ENCODE measurements at places on chromosomes 5 and 9.
A peak's percentile ranks its signal among the peaks of the same experiment; 100 is the strongest.

DNA sequence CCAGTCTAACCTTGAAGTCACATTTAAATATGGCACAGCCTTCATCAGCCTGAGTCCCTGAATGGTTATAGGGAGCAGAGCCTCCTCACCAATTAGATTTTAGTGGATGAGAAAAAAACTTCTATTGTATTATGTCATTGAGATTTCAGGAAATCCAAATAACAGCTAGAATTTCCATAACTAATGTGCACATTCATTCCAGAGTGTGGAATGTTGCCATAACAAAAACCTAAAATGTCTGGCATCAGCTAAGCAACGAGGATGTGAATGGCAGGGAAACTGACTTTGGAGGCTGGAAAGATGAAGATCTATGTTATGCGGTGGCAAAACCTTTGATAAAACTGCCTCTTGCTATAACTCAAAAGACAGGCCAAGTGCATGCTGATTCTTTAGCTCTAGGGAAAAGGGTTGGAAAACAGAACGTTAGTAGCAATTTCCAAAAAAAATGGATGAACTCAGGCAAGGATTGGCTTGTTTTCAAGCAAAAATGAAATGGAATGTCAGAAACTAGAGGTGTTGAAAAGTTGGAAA is 91.3 kb upstream of the NFIB start:
- no peak for DNase-seq

- peak; percentile 20 for DNase-seq
Measured at GRCh38 chr5:178995341-178995690, 196 bp upstream of the GRM6 start.

DNA sequence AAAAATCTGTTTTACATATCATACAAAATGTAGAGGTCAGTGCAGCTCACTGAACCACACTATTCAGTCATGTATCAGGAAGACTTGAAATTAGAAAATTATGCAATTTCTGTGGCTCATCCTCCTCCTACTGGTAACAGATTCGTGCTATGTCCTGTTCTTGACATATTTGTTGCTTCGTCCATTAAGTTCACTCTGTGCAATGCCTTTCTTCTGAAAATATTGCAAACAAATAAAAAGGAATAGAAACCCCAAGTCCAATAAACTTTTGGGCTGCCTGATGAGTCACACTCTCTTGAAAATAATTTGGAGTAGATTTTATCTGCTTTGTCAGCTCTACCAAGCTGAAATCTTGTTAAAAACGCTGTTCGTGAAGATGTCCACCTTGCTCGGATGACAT is 391.2 kb downstream of the RAB3C start:
- DNase-seq, result no peak

- DNase-seq, result no peak
Measured at GRCh38 chr5:33457126-33457525, 16.4 kb downstream of the TARS1 start.

- DNase-seq, result peak; percentile 96
Measured at GRCh38 chr9:128635266-128636023, 21.2 kb downstream of the DYNC2I2 start.

DNA sequence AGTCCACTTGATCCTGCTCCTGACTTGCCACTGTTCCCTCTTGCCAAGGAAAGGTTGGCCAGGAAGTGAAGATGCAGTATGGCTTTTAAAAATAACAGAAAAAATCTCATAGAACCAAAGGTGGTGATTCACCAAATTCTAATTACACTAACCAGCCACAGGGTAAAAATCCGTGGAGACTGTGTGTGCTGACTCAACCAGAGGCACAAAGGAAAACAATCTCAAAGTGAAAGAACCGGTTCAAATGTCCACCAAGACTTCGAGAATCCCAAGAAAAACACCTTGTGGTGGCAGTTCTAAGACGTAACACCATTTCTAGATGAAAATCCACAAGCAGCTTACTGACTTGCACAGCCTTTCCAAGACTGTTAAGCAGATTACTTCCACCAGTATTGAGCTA is 279.1 kb downstream of the TLE1 start:
- peak; percentile 64 for DNase-seq

DNA sequence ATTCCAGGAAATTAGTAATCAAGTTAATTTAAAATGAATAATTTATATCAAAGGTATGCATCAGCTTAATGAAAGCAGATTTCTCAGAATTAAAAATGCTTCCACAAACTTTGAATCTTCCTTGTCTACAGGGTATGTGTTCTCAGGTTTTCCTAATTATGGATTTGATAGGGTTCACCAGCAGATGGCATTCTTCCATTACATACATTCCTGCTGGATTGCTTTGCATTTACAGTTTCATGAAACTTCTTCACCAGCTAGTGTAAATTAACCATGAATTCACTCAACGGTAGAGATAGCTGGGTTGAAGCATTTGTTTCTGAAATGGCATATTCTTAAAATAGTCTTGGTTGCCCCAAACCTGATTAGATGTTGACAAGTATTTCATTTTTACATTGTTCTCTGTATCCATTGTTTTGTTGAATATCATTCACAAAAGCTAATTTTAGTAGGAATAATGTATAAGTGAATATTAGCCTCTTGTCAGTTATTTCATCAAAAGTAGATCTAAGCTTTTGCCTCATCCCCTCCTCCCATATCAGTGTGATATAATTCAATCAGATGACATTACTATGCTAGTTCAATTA is 68.7 kb upstream of the WDR41 start:
- peak; percentile 29 for DNase-seq

- peak; percentile 30 for DNase-seq
Measured at GRCh38 chr9:33698267-33698666, 97.1 kb upstream of the PRSS3 start.

GRCh38 chr9:80282766-80283165 is 711.0 kb downstream of the TLE4 start:
- DNase-seq, result no peak

GRCh38 chr5:62640446-62640845 is 61.8 kb downstream of the LRRC70 start:
- DNase-seq, result no peak

- no peak for DNase-seq
Measured at GRCh38 chr5:98978528-98978927, 49.7 kb upstream of the CHD1 start.

DNA sequence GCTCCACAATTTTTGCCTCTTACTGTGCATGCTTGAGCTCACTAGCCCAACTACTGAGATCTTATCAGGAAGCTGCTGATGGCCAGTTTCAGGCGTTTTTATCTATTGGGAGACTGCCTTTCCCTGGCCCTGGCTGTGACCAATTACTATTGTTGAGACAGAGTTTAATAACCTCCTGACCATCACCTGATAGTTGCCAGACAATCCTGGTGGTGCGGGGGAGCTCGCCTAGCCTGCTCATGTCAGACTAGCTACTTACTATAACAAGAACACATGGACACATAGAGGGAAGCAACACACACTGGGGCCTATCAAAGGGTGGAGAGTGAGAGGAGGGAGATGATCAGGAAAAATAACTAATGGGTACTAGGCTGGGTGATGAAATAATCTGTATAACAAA is 13.0 kb upstream of the OXCT1 start:
- DNase-seq, result no peak

DNA sequence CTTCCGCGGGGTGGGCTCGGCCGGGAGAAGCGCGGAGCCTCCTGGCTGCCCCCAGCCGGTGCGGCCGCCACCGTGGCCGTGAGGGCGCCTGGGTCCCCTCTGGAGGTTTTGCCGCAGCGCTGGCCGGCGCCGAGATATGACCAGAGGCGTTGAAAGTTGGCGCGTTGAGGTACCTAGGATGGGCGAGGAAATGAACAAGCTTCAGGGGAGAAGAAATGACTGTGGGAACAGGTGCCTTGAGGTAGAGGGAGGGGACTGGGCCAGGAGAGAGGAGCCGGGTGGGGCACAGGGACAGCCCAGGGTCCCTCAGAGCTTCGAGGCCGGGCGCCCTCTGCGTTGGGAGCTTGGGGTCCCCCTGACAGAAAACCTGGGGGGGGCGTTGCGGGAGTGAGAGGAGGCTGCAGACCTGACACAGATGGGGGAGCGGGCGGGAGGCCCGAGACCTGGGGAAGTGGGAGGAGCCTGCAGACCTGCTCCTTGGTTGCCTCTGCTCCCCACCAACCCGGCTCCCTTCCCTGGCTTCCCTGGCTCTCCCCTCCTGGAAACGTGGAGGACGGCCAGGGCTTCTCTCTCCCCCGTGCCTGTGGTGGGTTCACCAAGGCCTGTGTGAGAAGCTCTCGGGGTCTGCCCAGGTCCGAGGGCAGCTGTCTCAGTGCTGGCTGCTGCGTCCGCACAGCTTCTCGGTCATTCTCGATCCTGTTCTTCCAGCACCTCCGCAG is 14.2 kb downstream of the RABL6 start:
- no peak for DNase-seq

DNA sequence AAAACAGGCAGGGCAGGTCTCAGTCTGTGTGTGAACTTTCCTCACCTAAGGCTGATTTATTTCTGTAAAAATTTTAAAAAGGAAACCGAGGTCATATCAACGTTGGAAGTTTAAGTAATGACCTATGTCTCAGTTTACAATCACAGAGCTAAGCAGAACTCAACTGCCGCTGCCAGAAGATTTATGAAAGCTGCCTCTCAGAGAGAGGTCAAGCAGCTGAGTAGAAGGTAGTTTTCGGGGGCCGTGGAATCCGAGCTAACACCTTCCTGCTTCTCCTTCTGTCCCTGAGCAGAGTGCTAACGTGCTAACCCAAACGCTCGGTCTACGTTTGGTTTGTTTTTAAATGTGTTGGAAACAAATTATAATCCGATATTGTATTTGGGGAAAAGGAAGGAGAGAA is 11.1 kb downstream of the TTF1 start:
- DNase-seq, result no peak

DNA sequence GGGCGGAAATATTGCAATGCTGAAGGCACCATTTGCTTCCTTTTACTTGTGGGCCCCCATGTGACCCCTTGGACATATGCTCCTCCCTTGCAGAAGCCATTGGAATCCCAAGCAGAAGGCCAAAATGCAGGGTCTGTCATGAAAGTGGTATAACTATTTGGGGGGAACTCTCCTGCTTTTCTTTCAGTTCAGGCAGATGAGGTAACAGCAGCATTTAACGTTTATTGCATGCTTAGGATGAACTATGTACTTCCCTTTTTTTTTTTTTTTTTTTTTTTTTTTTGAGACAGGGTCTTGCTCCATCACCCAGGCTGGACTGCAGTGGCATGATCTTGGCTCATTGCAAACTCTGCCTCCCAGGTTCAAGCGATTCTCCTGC is 7.8 kb downstream of the FOXI1 start:
- no peak for DNase-seq

DNA sequence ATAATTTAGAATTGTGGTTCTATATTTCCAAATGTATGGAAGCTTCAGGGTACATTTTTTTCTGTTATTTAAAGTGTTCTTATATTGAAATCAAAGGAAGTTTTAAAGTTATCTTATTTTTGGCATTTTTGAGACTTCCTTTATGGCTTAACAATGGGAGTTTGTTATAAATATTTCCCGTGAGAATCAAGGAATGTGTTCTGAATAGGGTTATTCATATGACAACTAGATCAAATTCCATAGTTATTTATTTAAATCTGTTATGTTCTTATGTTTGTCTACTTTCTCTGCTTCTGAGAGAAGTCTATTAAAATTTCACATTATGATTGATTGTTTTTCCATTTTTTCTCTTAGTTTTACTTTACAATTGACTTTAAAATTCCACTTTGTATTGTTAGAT is 135.1 kb downstream of the ADAMTS16 start:
- no peak for DNase-seq

DNA sequence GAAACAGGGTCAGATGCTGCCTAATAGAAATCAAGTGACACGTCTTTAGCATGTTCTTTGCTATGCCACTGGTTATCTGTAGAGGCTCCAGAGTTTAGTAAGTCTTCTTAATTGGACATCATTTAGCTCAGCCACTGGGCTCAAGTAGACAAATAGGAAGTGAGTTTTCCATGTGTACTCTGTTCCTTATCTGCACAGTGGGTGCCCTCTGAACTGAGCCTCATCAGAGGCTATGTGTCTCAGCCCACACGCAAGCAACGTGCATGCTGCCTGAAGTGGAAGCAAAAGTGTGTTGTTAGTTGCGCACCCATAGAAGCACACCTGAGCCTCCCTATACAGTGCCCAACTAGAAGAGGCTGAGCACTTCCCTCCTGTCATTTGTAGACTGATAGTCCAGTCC is 134.7 kb downstream of the SEMA5A start:
- no peak for DNase-seq

DNA sequence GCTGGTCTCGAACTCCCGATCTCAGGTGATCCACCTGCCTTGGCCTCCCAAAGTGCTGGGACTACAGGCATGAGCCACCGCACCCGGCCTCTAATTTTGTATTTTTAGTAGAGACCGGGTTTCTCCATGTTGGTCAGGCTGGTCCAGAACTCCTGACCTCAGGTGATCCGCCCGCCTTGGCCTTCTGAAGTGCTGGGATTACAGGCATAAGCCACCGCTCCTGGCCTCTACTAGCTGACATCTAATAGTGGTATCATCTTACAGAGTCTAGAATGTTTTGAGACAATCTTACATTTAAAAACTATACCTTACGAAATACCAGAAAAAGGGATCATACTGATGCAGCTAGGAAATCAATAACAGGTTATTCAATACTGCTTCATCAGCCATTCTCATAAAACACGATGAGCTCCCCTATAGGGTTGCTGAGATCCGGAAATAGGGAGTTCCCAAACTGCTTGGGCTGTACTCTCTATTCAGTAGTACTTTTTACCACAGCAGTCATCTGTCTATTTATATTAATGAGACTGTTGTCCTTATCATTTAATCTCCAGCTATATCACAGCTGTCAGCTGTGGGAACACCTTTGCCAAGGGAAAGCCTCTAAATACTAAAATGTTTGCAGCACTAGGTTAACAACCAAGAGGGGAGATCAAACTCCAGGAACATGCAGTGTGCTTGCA is 8.1 kb upstream of the UBE2D2 start:
- no peak for DNase-seq

DNA sequence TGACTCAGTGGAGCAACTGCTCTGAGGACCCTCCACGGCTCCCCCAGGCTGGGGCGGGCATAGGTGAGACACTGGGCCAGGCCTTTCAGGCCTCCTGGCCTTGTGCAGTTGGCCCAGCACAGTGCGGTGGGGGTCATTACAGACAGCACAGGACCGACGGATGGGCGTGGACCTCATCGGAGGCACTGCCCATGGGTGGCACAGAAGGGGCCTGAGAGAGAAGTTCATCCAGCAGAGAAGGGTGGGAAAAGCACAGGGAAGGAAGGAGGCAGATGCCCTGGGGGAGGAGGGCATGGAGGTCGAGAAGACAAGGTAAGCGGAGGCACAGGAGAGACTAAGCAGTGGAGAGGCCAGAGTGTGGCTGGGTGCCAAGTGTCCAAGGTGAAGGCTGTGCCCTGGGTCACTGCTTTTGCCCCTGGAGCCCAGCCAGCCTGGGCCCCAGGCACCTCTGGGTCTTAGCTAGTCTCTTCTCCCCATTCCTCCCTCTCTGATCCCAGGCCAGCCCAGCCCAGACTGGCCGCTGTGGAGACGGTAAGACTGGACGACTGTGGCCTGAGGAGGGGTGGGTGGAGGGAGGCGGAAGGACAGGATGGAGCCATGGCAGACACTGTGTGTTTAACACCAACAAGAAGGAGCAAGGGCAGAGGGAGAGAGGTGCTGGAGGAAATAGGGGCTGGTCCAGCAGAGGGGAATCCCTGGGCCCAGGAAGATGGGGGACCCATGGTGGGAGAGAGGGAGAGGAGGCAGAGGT is 5.7 kb downstream of the IL3 start:
- no peak for DNase-seq

Data from foreskin fibroblast (primary cell).